ENCODE measurements at places on chromosomes 4 and X. TPM values are rescaled to one million over a fixed set of nuclear protein-coding genes. Genes with fewer than 3 reads are reported as not detected.

GRCh38 chrX:17415242-17415810 lies 40.3 kb downstream of the NHS start:
- no peak for DNase-seq

DNA sequence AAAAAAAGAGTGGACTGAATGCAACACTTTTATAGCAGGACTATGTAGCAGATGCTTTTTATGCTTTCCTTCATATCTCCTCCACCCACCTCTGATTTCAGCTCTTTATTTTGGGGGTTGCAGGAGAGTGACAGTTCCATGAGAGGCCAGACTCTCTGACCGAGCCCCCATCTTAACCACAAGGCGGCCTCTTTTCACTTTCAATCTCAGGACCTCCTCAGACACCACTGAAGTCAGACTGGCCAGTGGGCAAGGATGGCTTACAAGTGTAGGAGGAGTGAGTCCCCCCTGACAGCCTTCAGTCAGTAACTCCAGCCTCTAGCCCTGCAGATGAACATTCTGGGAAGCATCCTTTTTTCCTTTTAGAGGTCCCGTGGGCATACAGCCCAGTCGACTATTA lies 140.8 kb downstream of the FRAS1 start:
- DNase-seq, result no peak

- no peak for DNase-seq
Observed at GRCh38 chr4:71400810-71401209, 62.0 kb downstream of the SLC4A4 start.

DNA sequence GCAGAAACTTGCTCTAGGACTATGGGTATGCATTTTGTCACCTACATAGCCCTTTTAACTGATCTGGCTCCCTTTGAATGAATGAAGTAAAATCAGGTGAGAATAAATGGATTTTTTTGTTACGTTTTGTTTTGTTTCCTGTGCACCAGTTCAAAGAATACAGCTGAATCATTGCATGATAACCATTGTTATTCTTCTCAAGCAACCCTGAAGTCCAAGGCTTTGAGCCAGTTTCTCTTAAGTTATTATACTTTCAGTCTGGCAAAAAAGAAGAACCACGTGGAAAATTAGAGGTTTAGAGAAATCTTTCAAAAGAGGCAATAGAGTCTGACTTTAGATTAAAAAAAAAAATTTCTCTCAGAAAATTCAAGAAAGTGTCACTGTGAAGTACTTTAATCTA lies 398.6 kb upstream of the TECRL start:
- no peak for DNase-seq

DNA sequence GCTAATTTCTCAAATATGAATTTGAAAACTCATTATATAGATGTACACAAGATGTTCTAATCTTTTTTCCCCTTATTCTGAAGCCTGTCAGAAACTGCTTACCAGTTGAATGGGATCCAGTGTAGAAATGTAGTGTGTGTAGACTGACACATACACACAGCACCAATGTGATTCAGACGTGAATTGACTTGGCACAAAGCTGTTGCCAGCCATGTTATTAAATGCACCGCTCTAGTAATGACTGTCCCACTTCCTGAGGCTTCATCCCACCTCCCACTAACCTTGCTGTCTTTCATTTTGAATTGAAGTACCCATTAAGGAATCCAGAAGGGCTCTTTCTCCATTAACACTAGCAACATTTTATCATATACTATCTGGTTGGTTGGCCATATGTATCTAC lies 146.6 kb downstream of the PPA2 start:
- DNase-seq, result no peak

DNA sequence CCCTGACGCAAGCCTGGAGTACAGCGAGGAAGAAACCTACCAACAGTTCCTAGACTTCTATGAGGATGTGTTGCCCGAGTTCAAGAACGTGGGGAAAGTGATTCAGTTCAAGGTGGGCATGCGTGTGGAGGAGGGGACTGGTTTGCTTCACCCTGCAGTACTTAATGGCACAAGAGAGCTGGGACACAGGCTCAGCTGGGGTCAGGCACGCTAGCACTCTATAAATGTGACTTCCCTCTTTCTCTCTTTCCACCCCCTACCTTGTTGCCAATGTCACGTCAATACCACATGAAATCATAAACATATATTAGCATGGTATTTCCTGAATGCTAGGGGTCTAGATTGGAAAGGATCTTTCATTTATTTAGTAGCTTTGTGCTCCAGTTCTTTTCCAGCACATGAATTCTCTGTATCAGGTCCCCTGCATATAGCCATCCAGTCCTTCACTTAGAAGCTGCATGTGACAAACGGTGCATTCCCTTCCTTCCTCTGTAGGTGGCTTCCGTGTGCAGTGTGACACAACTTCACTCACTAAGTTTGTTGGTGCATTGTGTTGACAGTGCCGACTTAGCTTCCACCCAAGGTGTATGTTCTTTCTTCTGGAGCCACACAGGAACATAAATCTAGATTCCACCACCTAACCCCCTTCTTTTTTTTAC lies 25.6 kb downstream of the ZRSR2 start:
- DNase-seq, result no peak

DNA sequence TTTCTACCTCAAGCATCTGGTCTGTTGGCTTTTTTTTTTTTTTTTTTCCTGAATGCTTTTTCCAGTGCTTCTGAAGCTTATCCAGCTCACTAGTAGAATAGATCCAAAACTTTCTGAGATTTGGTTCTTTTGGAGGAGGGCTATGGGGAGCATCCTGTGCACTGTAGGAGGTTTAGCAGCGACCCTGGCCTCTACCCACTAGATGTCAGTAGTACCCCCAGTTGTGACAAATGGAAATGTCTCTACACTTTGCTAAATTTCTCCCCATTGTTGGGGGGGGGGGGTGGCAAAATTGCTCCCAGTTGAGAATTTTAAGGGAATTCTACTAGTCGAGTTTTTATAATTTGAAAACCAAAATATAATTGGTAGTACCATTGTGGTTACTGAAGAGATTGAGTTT lies 23.0 kb upstream of the PPA2 start:
- DNase-seq, result no peak

DNA sequence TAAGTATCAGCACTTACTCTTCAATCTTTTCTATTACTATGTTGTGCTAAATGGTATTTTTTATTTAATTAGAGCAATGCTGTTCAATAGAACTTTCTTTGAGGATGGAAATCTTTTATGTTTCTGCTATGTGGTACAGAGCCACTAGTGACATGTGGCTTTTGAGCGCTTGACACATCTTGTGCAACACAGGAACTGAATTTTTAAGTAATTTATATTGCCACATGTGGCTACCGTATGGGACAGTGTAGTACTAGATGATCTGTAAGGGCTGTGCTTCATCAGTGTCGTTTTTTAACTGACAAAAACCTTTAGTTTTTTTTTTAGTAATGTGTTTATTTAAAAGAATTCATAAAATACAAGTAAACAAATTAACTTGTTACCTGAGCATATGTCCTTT lies 22.4 kb downstream of the HPRT1 start:
- no peak for DNase-seq

DNA sequence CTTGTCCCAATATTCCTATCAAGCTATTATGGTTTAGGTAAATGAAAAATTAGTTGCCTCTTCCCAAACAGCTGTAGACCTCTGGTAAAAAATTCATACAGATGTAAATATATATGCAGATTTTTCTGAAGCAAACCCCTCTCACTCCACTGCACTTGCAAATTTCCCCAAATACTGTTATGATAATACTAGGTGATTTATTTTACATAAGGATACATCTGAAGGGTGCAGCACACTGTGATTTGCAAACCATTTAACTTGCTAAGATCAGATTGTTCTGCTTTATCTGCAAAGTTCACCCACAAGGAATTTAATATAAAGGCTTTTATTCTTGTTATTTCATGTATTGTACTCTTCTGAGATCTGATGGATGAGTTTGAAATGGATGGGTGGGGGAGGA lies 177.0 kb downstream of the GPAT3 start:
- DNase-seq, result no peak

DNA sequence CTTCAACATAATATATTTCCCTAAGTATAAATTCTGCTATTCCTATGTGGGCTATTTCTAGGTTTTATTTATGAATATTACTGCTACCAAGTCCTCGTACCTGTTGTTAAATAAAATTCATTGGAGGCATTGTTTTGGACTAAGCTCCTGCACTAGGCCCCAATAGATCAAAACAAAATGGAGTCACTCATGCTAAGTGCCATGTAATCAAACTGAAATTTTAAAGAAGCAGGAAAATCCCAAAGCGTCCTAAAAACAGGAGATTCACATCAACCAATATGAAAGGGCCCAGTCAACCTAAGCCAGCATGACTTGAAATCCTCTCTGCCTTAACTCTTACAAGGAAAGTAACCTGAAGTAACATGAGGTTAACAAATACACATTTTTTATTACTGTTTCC lies 743.2 kb downstream of the TRAM1L1 start:
- no peak for DNase-seq

GRCh38 chr4:78213218-78213617 lies 156.1 kb downstream of the FRAS1 start:
- no peak for DNase-seq

The DOK7 gene
- 16.0 TPM for total RNA-seq
